ENCODE measurements at places on chromosomes 3 and 15. TPM values are rescaled to one million over a fixed set of nuclear protein-coding genes. Genes with fewer than 3 reads are reported as not detected.

- H3K4me3 ChIP-seq, result peak overlapping the region; percentile 62
- H3K27me3 ChIP-seq, result no peaks in the 10 kb centered on the region
- peak overlapping the region; percentile 86 for H3K27ac ChIP-seq
- H3K36me3 ChIP-seq, result peaks cover 33% of the 10 kb centered on the region
- peaks cover 73% of the 10 kb centered on the region for H3K4me1 ChIP-seq
- no peak for DNase-seq
Measured at GRCh38 chr15:74569731-74570070, 28.7 kb downstream of the ARID3B start.

GRCh38 chr3:179016979-179017670, 54.5 kb downstream of the ZMAT3 start:
- peak overlapping the region; percentile 27 for H3K27ac ChIP-seq
- DNase-seq, result no peak
- peaks cover 3% of the 10 kb centered on the region for H3K27me3 ChIP-seq
- no peaks in the 10 kb centered on the region for H3K36me3 ChIP-seq
- H3K4me1 ChIP-seq, result peaks cover 16% of the 10 kb centered on the region
- H3K4me3 ChIP-seq, result peak overlapping the region; percentile 50

DNA sequence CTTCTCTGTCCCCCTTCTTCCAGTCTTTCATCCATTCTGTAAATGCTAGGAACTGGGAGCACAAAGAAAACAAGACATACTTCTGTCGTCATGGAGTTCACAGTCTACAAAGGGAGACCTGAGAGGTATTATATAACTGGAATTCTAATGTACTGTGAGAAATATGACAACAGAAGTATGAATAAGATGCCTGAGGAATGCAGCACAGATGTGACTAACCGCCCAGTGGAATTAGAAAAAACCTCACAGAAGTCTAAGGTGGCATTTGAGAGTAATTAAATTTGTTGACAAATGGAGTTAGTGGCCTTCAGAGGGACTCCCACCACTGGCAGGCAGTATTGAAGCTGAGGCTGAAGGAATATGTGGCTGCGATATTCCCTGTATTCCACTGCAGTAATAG, 168.5 kb upstream of the FAM3D start:
- H3K4me3 ChIP-seq, result no peak overlapping the region
- H3K36me3 ChIP-seq, result no peaks in the 10 kb centered on the region
- no peak overlapping the region for H3K27ac ChIP-seq
- no peaks in the 10 kb centered on the region for H3K4me1 ChIP-seq

- H3K4me3 ChIP-seq, result no peak overlapping the region
- no peaks in the 10 kb centered on the region for H3K4me1 ChIP-seq
- H3K36me3 ChIP-seq, result no peaks in the 10 kb centered on the region
- peaks cover 38% of the 10 kb centered on the region for H3K27me3 ChIP-seq
Measured at GRCh38 chr15:69891070-69891536, 206.6 kb downstream of the TLE3 start.

GRCh38 chr3:111335512-111336303, 206.3 kb upstream of the CD96 start:
- peaks cover 7% of the 10 kb centered on the region for H3K4me1 ChIP-seq
- peaks cover 7% of the 10 kb centered on the region for H3K36me3 ChIP-seq
- no peak overlapping the region for H3K4me3 ChIP-seq
- no peak for DNase-seq
- H3K27me3 ChIP-seq, result peaks cover 7% of the 10 kb centered on the region

GRCh38 chr15:68391121-68391520, 40.8 kb downstream of the ITGA11 start:
- H3K36me3 ChIP-seq, result peaks cover 9% of the 10 kb centered on the region
- H3K27me3 ChIP-seq, result peaks cover 29% of the 10 kb centered on the region
- no peak overlapping the region for H3K27ac ChIP-seq

DNA sequence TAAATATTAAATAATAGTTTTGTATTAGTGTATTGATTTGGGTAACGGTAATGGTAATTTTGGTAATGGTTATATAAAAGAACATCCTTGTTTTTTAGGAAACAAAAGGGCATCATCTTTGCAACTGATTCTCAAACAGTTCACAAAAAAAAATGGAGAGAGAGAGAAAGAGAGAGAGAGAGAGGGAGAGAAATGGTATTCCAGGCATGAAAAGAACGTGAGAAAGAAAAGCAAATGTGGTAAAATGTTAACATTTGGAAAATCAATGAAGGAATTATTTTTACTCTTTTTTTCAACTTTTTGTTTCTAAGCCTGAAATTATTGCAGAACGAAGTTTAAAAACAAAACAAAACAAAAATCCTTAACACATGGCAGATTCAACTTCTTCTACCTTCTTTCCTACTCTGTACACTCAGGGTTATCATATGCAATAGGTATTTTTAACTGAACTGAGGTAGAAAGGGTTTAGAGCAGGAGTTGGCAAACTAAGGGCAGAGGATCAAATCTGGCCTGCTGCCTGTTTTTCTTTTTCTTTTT, 2.2 kb upstream of the GLB1 start:
- no peak overlapping the region for H3K4me3 ChIP-seq
- no peaks in the 10 kb centered on the region for H3K27me3 ChIP-seq
- H3K27ac ChIP-seq, result peak overlapping the region; percentile 44
- peaks cover 12% of the 10 kb centered on the region for H3K4me1 ChIP-seq

- H3K27me3 ChIP-seq, result peaks cover 16% of the 10 kb centered on the region
- peak overlapping the region; percentile 24 for H3K4me3 ChIP-seq
- no peaks in the 10 kb centered on the region for H3K36me3 ChIP-seq
- peak overlapping the region; percentile 92 for H3K27ac ChIP-seq
- peak; percentile 59 for DNase-seq
Measured at GRCh38 chr15:66617137-66618090, 51.6 kb upstream of the LCTL start.

Gene ARL14
- not detected for total RNA-seq

Gene ATOSA
- total RNA-seq, result 42.0 TPM

Gene HESX1
- not detected for total RNA-seq

Gene DAZL
- not detected for total RNA-seq
